ENCODE measurements at places on chromosomes 4 and X. TPM values are rescaled to one million over a fixed set of nuclear protein-coding genes. Genes with fewer than 3 reads are reported as not detected.

- H3K27ac ChIP-seq, result no peak overlapping the region
- no peaks in the 10 kb centered on the region for H3K4me1 ChIP-seq
Observed at GRCh38 chr4:531076-531475, 32.1 kb downstream of the PIGG start.

DNA sequence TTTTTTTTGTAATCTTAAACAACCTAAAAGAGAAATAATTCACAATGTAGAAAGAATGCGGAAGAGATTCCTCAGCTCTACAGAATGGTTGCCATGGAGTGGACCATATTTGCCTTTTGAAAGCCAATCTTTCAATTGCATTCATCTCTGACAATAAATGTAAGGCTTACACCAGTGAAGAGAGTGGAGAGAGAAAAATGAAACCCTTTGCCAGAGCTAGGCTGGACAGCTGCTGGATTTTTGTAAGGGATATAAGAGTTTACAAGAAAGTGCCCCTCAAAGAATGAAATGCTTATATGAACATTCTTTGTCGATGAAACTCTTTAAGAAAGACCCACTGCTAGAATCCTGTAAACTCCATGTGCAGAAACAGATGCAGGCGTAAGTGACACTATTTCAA lies 66.0 kb upstream of the FAT1 start:
- no peak overlapping the region for H3K27ac ChIP-seq
- no peaks in the 10 kb centered on the region for H3K4me1 ChIP-seq
- no peak overlapping the region for H3K4me3 ChIP-seq
- no peaks in the 10 kb centered on the region for H3K36me3 ChIP-seq
- no peak for DNase-seq

GRCh38 chrX:155263854-155264628 lies at the start of gene RAB39B:
TSS of gene RAB39B (minus strand) at chrX:155264491. CDS start at chrX:155264288, 203 bp downstream.
- H3K4me1 ChIP-seq, result peaks cover 21% of the 10 kb centered on the region
- H3K27me3 ChIP-seq, result no peaks in the 10 kb centered on the region
- peak; percentile 88 for DNase-seq
- peaks cover 13% of the 10 kb centered on the region for H3K36me3 ChIP-seq

DNA sequence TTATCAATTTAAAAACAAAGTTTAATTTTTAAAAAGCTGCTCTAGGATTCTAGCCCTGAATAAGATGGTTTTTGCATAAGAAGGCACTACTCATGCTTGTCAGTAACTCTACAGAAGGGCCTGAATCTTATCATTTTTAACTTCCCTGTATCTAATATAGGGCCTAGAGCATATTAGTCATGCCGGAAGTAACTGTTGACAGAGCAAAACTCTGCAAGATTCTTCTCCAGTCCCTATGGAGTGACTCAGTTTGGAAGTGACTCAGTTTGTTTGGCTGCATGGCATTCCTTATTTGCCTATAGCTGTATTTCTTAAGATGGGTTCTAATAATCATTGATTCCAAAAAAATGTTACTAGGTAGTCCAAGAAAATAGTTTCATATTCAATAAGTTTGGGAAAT lies 431.8 kb upstream of the HTR2C start:
- H3K4me3 ChIP-seq, result no peak overlapping the region
- no peaks in the 10 kb centered on the region for H3K4me1 ChIP-seq

- no peak overlapping the region for H3K4me3 ChIP-seq
- DNase-seq, result no peak
- peaks cover 12% of the 10 kb centered on the region for H3K36me3 ChIP-seq
Observed at GRCh38 chr4:123265443-123265842, 131.2 kb upstream of the SPRY1 start.

- no peaks in the 10 kb centered on the region for H3K36me3 ChIP-seq
- no peak overlapping the region for H3K27ac ChIP-seq
- no peak overlapping the region for H3K4me3 ChIP-seq
- H3K4me1 ChIP-seq, result no peaks in the 10 kb centered on the region
- DNase-seq, result no peak
- no peaks in the 10 kb centered on the region for H3K27me3 ChIP-seq
Observed at GRCh38 chr4:27357283-27357682, 496.6 kb downstream of the STIM2 start.

- H3K4me3 ChIP-seq, result no peak overlapping the region
- no peaks in the 10 kb centered on the region for H3K36me3 ChIP-seq
- peaks cover 14% of the 10 kb centered on the region for H3K27me3 ChIP-seq
- H3K4me1 ChIP-seq, result no peaks in the 10 kb centered on the region
- DNase-seq, result peak; percentile 43
Observed at GRCh38 chr4:159446266-159446976, 343.5 kb downstream of the RAPGEF2 start.

- H3K27me3 ChIP-seq, result no peaks in the 10 kb centered on the region
- no peaks in the 10 kb centered on the region for H3K4me1 ChIP-seq
- DNase-seq, result no peak
- H3K27ac ChIP-seq, result no peak overlapping the region
Observed at GRCh38 chr4:158411269-158411668, 110.4 kb upstream of the RXFP1 start.

GRCh38 chr4:139403462-139403861 lies 50.5 kb upstream of the RAB33B start:
- no peaks in the 10 kb centered on the region for H3K27me3 ChIP-seq
- no peak for DNase-seq
- peaks cover 19% of the 10 kb centered on the region for H3K36me3 ChIP-seq
- no peaks in the 10 kb centered on the region for H3K4me1 ChIP-seq

- H3K36me3 ChIP-seq, result peaks cover 7% of the 10 kb centered on the region
- H3K4me1 ChIP-seq, result peaks cover 13% of the 10 kb centered on the region
- DNase-seq, result peak; percentile 32
Observed at GRCh38 chrX:154409222-154409871, at the start of gene DNASE1L1. TSS of gene DNASE1L1 (minus strand) at chrX:154409254. CDS start at chrX:154405568, 3,686 bp downstream.

DNA sequence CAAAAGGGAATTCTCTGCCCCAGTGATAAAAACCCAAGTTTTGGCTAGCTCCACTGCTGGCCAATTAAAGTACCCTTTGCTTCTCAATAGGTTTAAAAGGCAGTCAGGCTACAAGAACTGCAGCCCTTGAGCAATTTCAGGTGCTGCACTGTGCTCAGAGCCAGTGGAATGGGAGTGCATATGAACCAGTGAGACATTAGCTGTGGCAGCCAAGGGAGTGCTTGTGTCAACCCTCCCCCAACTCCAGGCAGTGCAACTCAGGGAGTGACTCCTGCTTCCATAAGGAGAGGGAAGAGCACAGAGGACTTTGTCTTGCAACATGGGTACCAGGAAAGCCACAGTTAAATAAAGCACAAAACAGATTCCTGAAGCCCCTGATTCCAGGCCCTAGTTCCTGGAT lies 61.6 kb upstream of the VAMP7 start:
- no peak for DNase-seq
- no peaks in the 10 kb centered on the region for H3K4me1 ChIP-seq
- H3K27me3 ChIP-seq, result peaks cover 7% of the 10 kb centered on the region
- H3K36me3 ChIP-seq, result no peaks in the 10 kb centered on the region
- no peak overlapping the region for H3K27ac ChIP-seq

GRCh38 chr4:146469022-146469421 lies 52.7 kb downstream of the SLC10A7 start:
- DNase-seq, result no peak
- H3K4me1 ChIP-seq, result peaks cover 13% of the 10 kb centered on the region
- H3K27ac ChIP-seq, result no peak overlapping the region
- no peak overlapping the region for H3K4me3 ChIP-seq

- no peak overlapping the region for H3K27ac ChIP-seq
- no peak overlapping the region for H3K4me3 ChIP-seq
- H3K36me3 ChIP-seq, result no peaks in the 10 kb centered on the region
- no peaks in the 10 kb centered on the region for H3K4me1 ChIP-seq
- no peaks in the 10 kb centered on the region for H3K27me3 ChIP-seq
Observed at GRCh38 chrX:133794126-133794525, 191.3 kb downstream of the GPC3 start.

DNA sequence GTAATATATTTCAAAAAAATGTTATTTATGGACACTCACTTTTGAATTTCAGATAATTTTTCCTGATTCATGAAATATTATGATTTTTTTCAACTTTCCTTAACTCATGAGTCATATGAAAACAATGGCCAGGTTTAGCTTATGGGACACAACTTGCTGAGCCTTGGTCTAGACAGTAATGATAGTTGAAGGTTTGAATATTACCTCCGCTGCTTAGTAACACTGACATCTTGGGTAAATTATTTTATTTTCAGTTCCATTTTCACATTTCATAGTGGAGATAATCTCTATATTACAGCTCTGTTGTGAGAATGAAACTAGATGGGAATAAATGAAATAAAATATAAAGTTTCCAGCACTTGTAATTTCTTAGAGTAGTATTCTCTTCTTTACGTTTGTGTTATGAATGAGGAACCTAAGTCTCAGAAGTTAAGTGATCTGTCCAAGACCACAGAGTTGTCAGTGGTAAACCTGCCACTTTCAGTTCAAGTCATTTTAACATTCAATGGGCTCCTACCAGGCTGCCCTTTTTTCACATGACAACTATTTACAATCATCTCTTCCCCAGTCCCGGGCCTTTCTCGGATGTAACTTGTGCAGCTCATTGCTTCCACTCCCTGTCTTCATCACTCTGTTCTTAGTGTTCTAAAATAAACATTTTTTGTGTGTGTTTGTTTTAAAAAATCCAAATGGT lies 46.8 kb upstream of the GC start:
- no peaks in the 10 kb centered on the region for H3K4me1 ChIP-seq
- H3K27ac ChIP-seq, result no peak overlapping the region
- H3K27me3 ChIP-seq, result no peaks in the 10 kb centered on the region
- H3K4me3 ChIP-seq, result no peak overlapping the region
- DNase-seq, result no peak
- no peaks in the 10 kb centered on the region for H3K36me3 ChIP-seq

DNA sequence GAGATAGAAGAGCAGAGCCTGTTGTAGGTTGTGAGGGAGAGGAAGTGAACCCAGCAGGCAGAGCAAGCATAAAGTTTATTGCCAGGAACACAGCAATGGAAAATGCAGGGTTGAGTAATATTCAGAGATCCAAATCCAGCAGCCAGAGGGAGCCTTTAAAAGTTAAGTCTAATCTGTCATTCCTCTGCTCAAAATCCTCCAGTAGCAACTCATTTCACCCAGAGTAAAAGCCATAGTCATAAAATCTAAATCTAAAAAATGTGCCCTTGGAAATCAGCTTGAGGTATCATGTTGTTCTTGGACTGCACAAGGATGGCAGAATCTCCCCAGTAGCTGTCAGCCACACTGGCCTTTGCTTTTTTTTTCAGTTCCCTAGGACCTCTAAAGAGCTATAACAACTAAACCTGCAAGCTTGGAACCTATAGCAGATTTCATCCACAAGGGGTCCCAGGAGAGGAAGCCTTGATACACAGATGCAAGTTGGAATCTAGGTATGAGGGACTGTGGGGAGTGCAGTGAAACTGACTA lies 62.9 kb upstream of the FRAS1 start:
- DNase-seq, result peak; percentile 14
- H3K4me3 ChIP-seq, result no peak overlapping the region
- H3K27me3 ChIP-seq, result peaks cover 15% of the 10 kb centered on the region
- H3K36me3 ChIP-seq, result no peaks in the 10 kb centered on the region
- H3K27ac ChIP-seq, result no peak overlapping the region

DNA sequence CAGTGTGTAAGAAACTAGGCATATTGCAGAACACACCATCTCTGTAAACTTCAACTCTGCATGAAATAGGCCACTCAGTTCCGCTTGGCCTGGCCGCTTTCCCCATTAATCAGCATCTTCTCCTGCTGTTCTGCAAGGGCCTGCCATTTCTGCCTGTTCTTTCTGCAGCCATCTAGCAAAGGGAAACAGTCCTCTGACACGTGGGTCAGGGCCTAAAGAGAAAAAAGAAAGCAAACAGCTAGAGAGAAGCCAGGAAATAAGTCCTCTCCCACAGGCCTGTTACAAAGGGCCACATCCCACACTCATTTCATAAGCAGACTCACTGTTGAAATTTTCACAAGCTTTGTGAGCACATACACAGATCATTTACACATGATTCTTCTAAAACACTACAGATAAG lies 130.1 kb downstream of the PDE5A start:
- no peak for DNase-seq
- H3K27ac ChIP-seq, result no peak overlapping the region
- H3K27me3 ChIP-seq, result no peaks in the 10 kb centered on the region
- H3K4me3 ChIP-seq, result no peak overlapping the region

DNA sequence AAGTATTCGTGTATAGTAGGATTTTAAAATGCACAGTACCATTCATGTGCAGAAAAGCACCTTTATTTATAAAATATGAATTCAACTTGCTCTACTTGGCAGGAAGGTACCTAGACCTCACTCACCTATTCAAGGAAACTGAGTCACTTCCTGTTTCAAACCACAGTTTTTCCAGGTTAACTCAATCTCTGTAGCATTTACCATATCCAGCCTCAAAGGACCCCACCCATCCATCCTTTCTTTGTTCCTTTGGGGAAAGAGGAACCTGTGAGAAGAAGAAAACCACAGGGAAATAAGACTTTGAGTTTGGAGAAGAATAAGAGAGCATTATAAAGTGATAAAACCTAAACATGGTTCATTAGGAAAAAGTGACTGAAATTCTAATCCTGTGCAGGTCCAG lies 250.7 kb downstream of the CBR4 start:
- no peak overlapping the region for H3K4me3 ChIP-seq
- no peak overlapping the region for H3K27ac ChIP-seq
- DNase-seq, result no peak

DNA sequence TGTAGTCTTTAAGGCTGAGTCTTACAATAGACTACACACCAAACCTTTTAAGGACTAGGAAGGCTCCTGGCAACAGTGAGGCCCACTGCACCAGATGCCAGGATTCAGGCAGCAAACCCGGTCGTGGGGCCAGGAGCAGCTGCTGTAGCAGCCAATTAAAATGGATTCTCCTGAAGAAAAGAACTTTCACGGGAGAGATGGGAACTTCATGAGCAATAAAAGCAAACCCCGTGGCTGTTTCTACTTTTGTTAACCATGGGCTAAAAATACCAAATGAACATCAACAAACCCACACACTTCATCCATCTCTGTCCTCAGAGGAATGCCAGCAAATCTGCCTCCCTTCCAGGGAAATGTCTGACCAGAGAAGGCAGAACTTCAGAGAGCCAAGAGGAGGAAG lies 101.4 kb downstream of the BTC start:
- DNase-seq, result no peak
- no peaks in the 10 kb centered on the region for H3K4me1 ChIP-seq
- H3K4me3 ChIP-seq, result no peak overlapping the region
- peaks cover 8% of the 10 kb centered on the region for H3K27me3 ChIP-seq
- H3K36me3 ChIP-seq, result no peaks in the 10 kb centered on the region

DNA sequence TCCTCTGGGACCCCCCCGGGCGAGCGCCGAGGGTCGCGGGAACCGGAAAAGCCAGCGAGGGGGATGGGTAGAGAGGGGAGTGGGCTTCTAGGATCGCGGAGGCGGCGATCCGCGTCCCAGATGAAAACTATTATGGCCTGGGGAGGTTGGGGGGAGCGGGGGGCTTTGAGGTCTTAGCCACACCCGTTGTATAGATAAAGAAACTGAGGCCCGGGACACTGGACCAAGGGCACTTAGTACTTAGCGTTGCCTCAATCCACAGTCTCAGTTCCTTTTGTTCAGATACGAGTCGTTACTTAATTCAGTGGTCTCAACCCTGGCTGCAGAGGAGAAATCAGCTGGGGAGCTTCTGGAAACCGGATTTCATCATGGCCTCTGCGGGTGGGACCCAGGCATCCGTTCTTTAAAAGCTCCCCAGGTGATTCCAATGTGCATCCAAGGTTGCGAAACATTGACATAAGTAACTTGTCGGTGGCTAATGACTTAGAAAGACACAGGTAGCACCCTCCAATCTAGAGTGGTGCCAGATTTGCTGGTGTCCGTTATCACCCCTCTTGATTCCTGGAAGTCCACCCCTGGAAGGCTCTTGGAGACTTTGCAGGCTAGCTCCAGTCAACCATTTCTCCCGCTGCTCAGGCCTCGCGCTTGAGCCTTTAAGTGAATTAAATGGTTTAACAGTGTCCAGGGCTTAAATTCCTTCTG lies 90.7 kb downstream of the GEMIN8 start:
- H3K4me3 ChIP-seq, result no peak overlapping the region
- H3K36me3 ChIP-seq, result no peaks in the 10 kb centered on the region
- H3K27me3 ChIP-seq, result peaks cover 24% of the 10 kb centered on the region
- H3K4me1 ChIP-seq, result no peaks in the 10 kb centered on the region
- H3K27ac ChIP-seq, result no peak overlapping the region

The C4orf54 gene
- total RNA-seq, result not detected

The CLCN4 gene
- total RNA-seq, result not detected

The SPANXD gene
- total RNA-seq, result not detected

The TRMT10A gene
- total RNA-seq, result 7.8 TPM
